ENCODE measurements at places on chromosomes 13 and 19.
A peak's percentile ranks its signal among the peaks of the same experiment; 100 is the strongest.

GRCh38 chr13:87078947-87079795, 592.0 kb upstream of the SLITRK5 start:
- no peak for DNase-seq

GRCh38 chr19:4014541-4015491, 7.3 kb downstream of the PIAS4 start:
- no peak for DNase-seq

- peak; percentile 23 for DNase-seq
These were observed 1089.7 kb downstream of the EFNB2 start for GRCh38 chr13:105445796-105446195.

- DNase-seq: no peak
These were observed 35.4 kb downstream of the LHFPL6 start for GRCh38 chr13:39567569-39567968.

GRCh38 chr13:47408546-47409319, 511.9 kb upstream of the HTR2A start:
- no peak for DNase-seq

DNA sequence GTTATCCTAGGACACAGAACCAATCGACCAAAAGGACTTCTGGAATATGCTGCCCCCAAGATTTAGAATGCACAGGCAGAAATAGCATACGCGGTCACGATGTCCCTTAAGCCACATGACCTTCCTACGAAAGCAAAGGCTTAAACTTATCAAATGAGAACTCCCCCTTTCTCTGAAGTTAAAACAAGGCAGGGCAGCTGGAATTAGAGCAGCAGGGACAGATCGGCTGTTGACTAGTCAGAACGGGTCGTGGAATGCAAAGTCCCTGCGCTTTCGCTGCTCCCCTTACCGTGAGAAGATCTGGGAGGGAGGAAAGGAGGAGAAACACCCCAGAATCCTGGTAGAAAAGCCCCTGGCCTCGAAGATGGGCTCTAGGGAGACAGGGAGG, 799 bp upstream of the USPL1 start:
- peak; percentile 96 for DNase-seq

GRCh38 chr13:32115066-32115465, 83.5 kb downstream of the FRY start:
- no peak for DNase-seq

GRCh38 chr19:38047641-38048040, 140.6 kb downstream of the SIPA1L3 start:
- DNase-seq: no peak

DNA sequence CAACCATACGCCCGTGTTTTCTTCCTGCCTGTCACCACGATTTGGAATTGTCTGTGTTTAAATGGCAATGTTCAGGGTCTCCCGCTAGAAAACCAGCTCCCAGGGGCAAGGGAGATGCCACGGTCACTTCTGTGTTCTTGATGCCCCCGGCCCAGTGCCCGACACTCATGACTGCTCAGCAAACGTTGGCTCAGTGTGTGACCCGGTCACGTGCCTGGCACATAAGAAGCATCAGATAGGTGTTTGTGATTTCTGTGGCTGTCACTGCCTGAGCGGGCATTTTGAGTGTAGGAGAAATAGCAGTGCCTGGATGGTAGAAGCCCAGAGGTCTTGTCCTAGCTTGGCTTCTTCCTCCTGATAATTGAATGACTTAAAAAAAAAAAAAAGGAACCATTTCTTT, 15.5 kb downstream of the HDGFL2 start:
- DNase-seq: no peak

DNA sequence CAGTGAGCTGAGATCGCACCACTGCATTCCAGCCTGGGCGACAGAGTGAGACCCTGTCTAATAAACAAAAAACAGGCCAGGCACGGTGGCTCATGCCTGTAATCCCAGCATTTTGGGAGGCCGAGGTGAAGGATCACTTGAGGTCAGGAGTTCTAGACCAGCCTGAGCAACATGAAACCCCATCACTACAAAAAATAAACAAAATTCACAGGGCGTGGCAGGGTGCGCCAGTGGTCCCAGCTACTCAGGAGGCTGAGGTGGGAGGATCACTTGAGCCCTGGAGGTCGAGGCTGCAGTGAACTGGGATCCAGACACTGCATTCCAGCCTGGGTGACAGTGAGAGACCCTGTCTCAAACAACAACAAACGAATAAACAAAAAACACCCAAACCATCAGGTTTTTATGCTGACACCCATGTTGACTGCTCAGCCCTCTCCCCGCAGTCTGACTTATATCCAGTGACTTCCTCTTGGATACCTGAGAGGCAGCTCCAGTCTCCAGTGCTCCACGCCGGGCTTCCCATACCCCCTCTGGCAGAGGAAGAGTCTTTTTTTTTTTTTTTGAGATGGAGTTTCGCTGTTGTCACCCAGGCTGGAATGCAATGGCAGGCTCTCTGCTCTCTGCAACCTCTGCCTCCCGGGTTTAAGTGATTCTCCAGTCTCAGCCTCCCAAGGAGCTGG, 17.7 kb downstream of the WTIP start:
- DNase-seq: no peak

DNA sequence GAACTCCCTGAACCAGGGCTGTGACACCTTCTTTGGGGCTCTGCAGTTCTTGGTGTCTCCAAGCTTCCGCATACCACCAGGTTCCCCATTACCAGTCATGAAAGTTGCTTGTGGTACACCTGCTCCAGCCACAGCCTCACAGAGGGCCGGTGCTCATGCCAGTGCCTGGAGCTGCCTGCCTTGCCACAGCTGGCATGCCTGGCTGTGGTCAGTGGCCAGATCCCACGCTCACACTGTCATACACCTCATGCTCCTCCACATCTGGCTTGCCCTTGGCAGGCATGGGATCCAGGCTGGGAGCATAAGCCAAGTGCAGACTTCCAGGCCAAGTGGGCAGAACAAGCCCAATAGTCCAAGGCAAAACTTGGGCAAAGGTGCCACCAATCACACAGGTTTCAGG, 1054.9 kb downstream of the SLITRK5 start:
- no peak for DNase-seq

DNA sequence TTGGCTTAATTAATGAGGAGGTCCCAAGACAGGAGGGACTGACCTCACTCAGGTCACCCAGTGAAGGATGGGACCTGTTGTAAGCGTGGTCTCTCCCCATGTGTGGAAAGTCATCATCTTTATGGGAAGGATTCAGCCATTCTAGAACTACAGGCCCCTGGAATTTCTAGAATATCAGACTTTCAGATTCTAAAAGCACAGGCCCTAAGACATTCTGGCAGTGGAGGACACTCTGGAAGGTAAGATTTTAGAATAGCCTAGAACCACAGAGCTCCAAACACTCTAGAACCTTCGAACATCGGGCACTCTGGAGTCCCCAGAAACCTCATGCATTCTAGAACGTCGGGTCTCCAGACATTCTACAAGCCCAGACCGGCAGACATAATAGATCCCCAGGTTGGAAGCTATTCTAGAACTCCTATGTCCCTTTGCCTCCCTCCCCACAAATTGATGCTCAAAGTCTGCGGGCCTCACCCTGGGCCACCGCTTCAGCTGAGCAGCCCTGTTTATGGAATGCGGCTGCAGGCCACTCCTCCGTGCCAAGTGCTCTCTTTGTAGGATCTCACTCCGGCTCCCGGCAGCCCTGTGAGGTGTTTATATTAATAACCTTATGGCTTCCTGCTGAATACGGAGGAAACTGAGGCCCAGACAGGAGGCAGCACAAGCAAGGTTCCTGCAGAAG, 1.9 kb upstream of the KLK15 start:
- peak; percentile 5 for DNase-seq

DNA sequence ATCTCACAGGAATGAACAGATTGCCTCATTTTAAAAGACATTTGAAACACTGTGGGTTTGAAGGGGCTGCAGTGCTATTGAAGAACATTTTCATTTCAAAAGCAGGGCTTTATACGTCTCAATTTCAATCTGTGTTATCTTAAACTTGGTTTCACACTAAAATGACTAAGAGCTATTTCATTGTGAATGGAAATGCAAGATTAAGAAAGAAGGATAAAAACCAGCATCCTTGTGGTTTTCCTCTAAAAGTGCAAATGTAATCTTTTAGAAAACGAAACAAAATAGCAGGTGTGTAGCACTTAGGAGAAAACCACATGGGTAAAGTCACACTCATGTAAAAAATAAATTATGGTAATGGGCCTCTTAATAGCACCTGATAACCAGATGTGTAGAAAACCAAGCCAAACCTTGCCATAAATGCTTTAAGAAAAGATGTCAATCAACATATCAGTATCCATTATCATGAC, 397.7 kb downstream of the GPC6 start:
- DNase-seq: peak; percentile 16

DNA sequence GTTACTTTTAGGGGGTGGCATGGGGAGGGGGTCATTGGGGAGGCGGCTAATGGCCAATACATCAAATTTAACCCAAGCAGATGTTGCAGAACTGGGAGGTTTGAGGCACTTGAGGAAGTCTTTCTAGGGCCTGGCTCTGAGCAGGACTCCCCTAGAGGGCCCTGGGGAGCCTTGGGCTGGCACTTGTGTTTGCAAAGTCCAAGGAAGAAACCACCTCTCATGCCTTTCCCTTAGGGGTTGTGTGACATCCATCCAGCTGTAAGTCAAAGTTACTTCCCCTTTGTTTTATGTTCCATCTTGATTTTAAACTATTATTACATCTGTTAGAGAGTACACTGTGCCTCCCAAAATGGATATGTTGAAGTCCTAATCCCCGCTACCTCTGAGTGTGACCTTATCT, 159.9 kb downstream of the KATNAL1 start:
- DNase-seq: no peak

- DNase-seq: no peak
These were observed 14.2 kb downstream of the XAB2 start for GRCh38 chr19:7614859-7615741.

- no peak for DNase-seq
These were observed 134.2 kb upstream of the PEG3 start for GRCh38 chr19:56974556-56975207.

DNA sequence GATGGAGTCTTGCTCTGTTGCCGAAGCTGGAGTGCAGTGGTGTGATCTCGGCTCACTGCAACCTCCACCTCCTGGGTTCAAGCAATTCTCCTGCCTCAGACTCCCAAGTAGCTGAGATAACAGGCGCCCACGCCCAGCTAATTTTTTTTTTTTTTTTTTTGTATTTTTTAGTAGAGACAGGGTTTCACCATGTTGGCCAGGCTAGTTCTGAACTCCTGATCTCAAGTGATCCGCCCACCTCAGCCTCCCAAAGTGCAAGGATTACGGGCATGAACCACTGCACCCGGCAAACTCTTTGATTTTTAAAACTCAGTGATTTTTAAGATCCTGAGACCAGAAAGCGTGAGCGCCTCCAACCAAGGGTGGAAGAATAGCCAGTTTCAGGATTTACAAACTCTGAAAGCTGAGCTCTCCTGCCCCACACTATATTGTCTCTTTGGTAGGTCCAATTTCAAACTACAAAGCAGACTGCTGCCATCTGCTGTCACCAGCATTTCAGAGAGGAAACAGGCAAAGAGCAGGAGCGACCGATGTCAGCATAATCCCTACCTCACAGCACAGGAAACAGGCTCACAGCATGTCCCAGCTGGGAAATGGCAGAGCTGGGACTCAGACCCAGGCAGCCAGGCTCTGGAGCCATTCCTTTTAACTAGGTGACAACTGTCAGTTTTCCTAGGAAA, 9.2 kb downstream of the NOSIP start:
- no peak for DNase-seq

- DNase-seq: no peak
These were observed 1.4 kb upstream of the CD37 start for GRCh38 chr19:49333811-49334288.

Measured in choroid plexus epithelial cell (primary cell).